ENCODE measurements at places on chromosomes 12 and 14.

DNA sequence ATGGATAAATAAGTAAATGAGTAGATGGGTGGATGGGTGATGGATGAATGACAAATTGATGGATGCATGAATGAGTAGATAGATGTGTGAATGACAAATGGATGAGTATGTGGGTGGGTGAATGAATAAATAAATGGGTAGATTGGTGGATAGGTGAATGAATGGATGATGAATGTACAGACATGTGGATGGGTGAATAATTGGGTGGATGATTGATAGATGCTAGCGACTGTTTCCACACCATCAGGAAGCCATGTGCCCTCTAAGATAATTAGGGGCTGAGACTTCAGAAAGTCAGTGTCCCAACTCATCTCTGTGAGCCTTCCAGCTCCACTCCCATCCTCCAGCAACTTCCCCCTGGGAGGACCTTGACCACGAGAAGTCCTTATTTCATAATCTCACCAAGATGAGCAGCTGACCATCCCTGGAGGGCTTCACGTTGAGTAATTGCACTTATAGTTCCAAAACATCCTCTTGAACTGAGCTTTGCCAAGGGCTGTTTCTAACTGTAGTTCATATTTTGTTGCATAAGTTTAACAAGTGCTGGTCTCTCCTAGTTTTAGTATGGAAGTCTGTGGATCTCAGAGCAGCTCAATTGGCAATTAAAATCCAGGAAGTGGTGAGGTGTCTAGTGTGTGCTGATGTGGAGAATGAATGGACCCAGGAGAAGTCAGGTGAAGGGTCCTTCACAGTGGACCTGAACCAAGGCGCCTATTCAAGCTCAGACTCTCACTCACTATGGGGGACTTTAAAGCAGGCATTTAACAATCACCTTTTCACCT lies 295.7 kb downstream of the ADGRD1 start:
- no peak for DNase-seq

GRCh38 chr12:113440947-113441782 lies 19.0 kb downstream of the SDSL start:
- no peak for DNase-seq

GRCh38 chr12:91529829-91530228 lies 347.2 kb upstream of the DCN start:
- DNase-seq, result no peak

- no peak for DNase-seq
Measured at GRCh38 chr12:95445884-95446505, 28.0 kb upstream of the METAP2 start.

- no peak for DNase-seq
Measured at GRCh38 chr12:123180171-123180570, 29.3 kb upstream of the PITPNM2 start.
